Stimulated activated CD4-positive, alpha-beta T cell treated with anti-CD3 and anti-CD28 coated beads, TNF-alpha, amount 100 ng/mL, for 48 hours (primary cell): ENCODE measurements at places on chromosomes 5 and 9.

DNA sequence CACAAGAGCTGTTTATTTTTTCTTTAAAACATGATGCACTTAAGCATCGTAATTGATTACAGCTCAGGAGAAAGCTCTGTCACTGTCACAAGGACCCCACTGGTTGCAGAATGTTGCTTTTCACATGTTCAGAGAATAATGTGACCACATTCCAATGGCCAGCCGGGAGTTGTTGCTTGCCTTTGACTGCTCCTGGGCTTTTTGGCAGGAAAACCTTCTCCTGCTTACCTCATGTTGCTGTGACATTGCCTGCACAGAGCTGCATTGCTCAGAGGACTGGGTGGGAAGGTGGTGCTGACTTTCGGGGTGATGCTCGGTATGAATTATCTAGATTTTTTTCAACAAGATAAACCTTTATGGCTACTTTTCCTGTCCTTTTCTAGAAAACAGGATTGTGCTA is 88.2 kb downstream of the PALM2AKAP2 start:
- no peak for DNase-seq

DNA sequence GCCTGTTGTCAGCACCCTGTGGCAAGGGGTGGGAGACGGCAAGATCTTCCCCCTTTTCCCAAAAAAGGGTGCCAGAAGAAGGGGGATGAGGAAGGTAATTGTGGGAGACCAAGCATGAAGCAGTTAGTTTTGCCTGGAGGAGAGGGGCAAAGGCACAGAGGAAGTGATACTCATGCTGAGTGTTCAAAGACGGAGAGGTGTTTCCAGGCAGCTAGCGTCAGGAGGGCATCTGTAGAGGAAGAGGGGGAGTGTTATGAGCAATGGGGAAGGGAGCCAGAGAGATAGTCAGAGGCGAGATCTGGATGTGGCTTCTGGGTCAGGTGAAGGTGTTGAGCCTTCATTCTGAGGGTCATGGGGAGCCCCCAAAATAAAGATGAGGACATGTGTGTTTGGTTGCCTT is 26.9 kb upstream of the ADAM19 start:
- DNase-seq, result no peak

GRCh38 chr5:15951126-15951525 is 228.5 kb downstream of the MARCHF11 start:
- no peak for DNase-seq

DNA sequence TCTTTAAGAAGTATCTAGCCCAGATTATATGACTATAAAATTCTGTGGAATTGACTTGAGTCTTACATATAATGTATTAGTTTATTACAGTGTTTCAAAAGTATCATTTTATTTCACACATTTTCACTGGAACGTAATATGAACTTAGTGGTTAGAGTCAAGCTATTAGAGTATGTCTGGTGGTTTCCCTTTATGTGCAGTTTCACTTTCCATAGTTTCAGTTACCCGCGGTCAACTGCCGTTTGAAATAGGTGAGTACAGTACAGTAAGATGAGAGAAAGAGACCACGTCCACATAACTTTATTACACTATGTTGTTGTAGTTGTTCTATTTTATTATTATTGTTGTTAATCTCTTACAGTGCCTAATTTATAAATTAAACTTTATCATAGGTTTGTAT is 50.5 kb downstream of the COMMD10 start:
- DNase-seq, result no peak

DNA sequence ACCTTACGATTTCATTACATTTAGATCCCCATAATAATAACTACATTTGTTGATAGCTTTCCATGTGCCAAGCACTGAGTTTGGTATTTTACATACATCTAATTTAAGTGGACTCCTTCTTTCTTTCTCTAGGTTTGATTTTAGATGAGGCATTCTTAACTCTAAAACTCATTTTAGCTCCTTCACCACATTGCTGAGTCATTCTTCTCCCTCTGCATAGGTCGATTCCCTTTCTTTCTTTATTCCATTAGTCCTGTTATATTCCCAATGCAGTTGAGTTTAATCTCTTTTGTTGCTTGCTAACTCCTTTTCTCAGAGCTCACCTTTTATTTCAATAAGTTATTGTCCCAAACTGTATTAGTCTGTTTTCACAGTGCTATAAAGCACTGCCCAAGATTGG is 329.8 kb downstream of the TAF11L14 start:
- no peak for DNase-seq

- DNase-seq, result no peak
Observed at GRCh38 chr5:53151713-53152458, 42.3 kb upstream of the MOCS2 start.

- no peak for DNase-seq
Observed at GRCh38 chr5:122877518-122877917, 32.1 kb downstream of the SNX24 start.

GRCh38 chr5:43073597-43074546 is 33.8 kb upstream of the ANXA2R start:
- peak; percentile 40 for DNase-seq

DNA sequence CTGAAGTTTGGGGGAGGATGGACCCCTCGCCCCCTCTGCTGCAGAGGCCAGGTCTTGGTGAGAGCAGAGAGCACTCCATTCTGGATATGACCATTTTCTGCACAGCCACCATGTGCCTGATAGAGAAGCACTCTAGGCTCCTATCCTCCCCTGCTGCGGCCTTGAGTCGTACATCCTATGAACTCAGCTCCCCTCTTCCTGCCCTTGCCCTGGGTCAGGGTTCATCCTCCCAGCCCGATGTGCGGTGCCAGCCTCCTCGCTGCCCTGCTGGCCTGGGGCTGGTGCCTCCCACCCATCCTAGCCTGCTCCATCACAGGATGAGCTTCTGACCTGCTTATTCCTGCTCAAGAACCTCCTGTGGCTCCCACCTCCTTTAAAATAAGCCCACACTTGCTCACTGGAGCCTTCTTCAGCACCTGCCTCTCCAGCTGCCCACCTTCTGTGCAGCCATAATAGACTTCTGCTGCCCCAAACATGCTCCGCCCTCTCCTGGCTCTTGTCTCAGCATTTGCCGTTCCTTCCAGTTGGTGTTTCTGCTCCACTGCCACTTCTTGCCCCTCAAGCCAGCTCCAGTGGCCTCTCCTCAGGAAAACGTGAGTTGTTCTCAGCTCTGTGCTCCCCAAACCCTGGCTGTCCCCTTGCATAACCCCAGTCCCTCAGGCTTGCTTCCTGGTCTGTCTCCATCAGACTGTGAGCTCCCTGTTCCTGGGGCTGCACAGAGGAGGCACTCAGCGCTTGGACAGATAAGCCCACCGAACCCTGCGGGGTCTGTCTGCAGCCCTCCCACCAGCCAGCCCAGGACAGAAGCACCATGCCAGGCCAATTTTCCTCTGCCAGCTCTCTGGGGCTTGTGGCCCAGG is 22.3 kb upstream of the TTLL11 start:
- DNase-seq, result no peak

DNA sequence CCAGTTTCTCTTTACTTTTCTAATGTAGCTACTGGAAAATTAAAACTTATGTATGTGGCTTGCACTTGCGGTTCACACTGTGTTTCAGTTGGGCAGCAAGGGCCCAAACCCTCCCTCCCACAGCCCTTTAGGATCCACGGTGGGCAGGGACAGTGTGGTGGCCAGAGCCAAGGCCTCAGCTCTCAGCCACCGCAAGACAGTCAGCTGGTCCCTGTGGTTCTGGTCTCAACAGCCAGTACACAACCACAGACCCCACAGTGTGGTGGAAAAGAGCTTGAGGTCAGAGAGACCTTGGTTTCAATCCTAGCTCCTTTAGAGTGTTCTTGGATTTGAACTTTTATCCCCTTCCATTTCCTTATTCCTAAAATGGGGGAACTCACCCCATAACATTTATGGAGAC is 153.0 kb upstream of the SMIM23 start:
- no peak for DNase-seq

DNA sequence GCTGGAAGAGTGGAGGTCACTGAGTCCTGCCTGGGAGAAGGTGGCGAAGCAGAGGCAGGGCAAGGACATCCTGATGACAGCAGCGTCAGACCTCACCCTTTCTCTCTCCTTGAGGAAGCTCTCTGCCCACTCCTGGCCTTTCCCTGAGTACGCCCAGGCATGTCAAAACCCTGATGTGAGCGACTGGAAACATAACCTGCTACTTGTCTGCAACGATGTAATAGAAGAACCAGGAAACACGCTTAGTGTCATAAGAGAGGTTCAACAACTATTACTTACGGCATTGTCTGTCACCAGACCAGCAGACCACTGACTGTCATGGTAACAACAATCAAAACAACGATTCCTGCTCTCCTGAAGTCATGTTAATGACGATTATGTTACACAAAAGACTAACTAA is 152.4 kb downstream of the ACTL7B start:
- no peak for DNase-seq

- no peak for DNase-seq
Observed at GRCh38 chr9:4927043-4927471, 58.0 kb upstream of the JAK2 start.

- no peak for DNase-seq
Observed at GRCh38 chr9:114373960-114374730, 13.6 kb downstream of the AKNA start.

DNA sequence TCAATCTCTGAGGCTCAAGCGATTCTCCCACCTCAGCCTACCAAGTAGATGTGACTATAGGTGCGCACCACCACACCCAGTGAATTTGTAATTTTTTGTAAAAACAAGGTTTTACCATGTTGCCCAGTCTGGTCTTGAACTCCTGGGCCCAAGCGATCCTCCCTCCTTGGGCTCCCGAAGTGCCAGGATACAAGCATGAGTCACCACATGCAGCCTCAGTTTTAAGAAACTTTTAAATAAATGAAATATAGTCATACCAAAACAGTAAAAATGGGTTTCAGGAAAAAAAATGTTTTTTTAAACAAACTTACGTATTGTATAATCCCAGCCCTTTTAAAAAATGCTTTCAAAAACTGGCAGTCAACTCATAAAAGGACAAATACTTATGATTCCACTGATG is 26.6 kb downstream of the FXN start:
- DNase-seq, result no peak

DNA sequence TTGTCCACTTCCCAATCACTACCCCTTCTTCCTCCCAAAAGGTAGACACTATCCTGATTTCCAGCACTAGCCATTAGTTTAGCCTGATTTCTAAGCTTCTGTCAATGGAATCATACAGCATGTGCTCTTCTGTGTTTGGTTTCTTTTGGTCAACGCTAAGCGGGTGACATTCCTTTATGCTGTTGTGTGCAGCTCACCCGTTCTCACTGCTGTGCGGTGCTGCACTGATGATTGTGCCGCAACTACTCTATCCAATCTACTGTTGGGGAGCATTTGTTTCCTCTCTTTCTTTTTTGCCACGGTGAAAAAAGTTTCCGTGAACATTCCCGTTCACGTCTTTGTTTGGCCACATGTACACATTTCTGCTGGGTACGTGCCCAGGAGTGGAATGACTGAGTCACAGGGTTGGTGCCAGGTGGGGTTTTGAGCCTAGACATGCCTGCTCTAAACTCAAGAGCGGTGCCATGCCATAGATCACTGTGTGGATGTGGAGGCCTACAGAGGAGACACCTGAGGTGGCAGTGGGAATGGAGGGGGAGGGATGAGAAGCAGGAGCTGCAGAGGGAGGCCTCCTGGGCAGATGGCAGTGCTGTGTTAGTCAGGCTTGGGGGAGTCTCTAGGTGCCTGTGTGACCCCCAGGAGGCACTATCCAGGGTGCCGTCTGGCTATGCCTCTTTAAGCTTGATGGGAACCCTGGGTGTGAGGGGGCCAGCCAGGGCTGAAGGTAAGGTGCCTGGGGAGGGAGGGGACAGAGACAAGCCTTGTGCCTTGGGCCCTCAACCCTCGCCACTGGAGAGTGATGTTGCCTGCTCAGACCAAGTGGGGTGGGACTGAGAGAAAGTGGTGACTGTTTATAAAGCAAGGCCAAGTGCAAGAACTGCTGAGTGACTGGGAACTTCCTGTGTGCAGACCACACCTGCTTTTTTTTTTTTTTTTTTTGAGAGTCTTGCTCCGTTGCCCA is 11.4 kb upstream of the ANKRD33B start:
- no peak for DNase-seq

DNA sequence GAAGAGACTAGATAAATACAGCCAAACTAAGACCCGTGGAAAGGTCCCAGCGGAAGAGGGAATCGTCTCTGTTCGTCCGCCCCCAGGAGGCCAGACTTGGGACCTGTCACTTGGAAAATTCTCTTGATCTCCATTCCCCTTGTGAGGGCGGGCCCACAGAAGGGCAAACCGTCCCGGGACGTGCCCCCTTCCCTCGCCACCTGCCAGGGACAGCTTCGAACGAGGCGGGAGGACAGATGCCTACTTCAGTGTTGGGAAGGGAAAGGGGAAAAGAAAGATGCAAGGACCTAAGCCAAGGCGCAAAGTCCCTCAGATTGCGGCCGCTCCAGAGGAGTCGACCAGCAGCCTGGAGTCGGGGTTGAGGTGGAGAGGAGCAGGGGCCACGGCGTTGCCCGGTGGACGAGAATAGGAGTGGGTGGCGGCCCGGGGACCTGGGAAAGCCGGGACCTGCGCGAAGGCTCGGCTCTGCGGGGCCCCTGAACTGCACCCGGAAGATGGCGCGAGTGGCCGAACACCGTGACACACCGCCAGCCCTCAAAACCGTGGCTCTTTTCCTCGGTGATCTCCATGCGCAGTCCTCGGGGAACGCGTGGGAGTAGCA is 4.4 kb upstream of the EBF1 start:
- DNase-seq, result no peak

GRCh38 chr5:147673791-147674190 is 108.7 kb downstream of the JAKMIP2 start:
- no peak for DNase-seq

GRCh38 chr9:25691786-25692185 is 13.5 kb upstream of the TUSC1 start:
- no peak for DNase-seq

DNA sequence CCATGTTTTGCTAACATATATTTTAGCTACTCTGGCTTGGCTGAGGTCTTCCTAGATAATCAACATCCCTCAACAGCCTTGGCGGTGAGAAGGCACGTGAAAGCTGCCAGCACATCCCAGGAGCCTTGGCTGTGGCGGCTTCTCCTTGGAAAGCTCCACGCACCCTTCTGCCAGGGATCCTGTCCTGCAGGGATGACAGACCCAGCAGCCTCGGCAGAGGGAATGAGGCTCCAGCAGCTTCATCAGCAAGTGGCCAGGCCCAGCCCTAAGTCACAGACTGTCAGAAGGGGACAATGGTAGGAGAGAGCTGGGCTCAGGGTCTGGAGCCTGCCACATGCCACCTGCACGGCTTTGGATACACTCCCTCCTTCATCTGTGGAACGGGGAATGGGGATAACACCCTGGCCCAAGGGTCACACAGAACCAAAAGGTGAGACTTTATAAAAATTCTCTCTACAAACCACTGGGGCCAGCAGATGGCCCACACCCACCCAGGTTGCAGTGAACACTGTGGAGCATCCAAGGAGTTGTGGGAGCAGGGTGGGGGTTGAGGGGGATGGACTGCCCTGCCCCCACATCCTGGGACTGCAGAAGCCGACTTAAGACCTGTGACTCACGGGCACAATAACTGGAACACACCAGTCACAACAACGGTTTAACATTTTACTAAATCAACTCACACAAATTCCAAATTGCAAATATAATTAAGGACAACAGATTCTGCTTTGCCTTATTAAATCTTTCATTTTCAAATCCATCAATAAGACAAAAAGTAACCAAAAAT is 65.1 kb downstream of the MACROH2A1 start:
- DNase-seq, result no peak
